Mesenchymal stem cell (in vitro differentiated cells and primary cell): ENCODE measurements at places on chromosomes 3 and 15.
A peak's percentile ranks its signal among the peaks of the same experiment; 100 is the strongest.

DNA sequence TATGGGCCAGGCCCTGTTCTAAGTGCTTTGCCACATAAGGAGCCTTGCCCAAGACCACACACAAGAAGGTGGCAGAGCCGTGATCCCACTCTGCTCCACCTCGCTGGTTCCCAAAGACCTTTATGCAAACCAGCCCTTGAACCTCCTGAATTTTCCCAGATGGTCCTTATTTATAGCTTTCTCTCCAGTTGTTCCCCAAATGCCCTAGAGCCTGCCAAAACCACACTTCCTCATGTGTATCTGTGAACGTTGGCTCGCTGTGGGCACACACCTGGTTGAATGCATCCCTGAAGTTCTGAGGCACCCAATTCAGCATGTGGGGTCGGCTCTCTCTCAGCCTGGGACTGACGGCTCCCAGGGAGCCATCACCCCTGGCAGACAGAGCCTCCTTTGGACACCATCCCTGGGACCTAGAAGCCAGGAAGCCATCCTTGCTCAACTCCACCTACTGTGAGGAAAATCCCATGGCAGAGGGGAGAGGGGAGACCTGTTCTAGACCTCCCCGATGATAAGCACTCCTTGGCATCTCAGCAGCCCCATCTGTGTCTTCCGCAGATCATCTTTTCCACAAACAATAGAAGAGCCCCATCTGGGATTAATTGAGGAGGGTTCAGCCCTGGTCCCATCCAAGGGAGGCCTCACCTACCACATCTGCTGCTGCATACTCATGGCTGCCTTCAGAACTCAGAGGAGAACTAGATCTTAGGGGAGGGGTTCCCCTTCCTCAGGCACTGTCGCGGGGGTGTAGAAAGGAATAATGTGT lies 42.3 kb upstream of the LIMD1 start:
- DNase-seq: no peak

DNA sequence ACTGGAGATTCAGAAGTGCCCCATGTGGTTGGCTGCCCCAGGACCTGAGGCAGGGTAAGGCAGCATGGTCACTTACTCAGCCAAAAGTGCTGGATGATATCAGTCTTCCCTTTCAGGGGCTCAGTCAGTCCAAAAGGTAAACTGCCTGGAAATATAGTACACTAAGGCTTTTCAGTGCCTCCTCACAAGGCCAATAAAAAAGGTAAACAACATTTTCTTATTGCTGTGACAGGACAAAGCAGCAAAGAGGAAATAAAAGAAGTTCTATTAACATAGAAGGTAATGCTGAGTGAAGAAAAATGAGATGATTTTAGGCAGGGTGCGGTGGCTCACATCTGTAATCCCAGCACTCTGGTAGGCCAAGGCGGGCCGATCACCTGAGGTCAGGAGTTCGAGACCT lies 66.5 kb upstream of the CDAN1 start:
- DNase-seq: no peak

- no peak for DNase-seq
Observed at GRCh38 chr3:45953536-45953935, 10.3 kb downstream of the CXCR6 start.

DNA sequence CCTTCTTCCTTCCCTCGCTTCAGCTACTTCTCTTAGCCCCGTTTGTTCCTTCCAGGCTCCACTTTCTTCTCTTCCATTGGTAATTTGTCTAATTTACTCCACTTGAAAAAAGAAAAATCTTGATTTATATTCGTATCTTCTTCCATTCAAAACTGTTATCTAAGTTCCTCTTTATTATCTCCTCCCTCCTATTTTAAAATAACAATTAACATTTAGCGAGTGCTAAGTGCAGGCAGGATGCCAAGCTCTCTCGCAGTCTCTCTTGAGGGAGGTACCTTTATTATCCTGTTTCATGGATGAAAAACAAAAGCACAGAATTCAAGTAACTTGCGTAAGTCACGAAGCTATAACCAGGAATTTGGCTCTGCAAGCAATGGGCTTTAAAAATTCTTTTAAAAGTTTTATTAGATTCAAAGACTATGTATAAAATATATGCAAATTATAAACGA lies 418.9 kb upstream of the NAALADL2 start:
- DNase-seq: no peak

- DNase-seq: no peak
Observed at GRCh38 chr3:56868706-56869105, 67.0 kb upstream of the ARHGEF3 start.

- DNase-seq: peak; percentile 67
Observed at GRCh38 chr3:132641837-132642538, 17.6 kb downstream of the ACAD11 start.

- DNase-seq: no peak
Observed at GRCh38 chr3:138835397-138835757, 649 bp upstream of the PIK3CB start.

DNA sequence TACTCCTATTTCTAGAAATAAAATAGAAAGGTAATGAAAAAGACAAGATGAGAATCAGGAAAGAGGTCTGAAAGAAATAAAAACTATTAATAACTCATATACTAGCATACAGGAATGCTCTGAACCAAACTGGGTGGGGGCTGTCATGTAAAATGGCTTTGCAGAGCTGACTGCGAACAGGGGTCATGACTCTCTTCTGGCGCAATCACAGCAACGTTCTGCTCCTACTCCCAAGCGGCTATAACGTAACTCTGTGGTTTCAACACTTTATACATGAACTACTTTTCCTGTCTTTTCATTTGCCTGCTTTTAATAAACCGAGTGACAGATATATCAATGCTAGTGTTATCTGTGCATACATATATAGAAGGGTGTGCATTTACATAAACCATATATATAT lies 116.7 kb downstream of the DLG1 start:
- DNase-seq: peak; percentile 83

GRCh38 chr3:112437146-112438022 lies 61.9 kb downstream of the BTLA start:
- DNase-seq: peak; percentile 32
